ENCODE measurements at places on chromosomes 2 and 18.

- DNase-seq, result no peak
- H3K36me3 ChIP-seq, result no peaks in the 10 kb centered on the region
- H3K27me3 ChIP-seq, result no peaks in the 10 kb centered on the region
- no peaks in the 10 kb centered on the region for H3K4me1 ChIP-seq
These were observed 28.5 kb upstream of the AQP4 start for GRCh38 chr18:26893996-26894395.

DNA sequence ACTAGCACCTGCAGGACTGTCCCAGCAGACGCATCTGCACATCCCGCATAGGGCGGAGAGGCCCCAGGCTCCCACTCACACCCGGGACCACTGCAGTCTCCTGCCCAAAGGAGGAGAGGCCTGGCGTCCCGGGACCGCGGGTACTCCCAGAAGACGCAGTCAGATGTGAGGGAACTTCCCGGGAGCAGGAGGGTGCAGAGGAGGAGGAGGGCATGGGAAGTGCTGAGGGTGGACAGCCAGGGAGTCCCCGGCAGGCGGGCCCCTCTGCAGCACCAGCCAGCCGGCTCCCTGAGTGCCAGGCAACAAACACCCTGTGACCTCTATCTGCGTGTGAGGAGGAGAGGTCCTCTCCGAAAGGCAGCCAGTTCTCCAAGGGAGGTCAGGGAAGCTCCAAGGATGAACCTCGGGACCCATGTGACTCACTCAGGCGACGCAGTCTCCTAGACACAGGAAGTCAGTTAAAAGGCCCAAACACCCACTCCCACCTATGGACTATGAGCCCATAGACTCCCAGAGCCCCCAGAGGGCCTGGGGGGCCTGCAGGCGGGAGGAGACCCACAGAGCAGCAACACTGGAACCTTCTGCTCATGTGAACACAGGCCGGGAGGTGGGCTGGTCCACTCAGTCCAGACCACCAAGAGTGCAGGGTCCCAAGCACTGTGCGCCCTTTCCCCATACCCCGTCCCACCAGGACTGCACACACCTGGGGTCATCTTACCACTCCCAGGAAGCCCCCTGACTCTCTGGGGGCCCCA is 4.2 kb downstream of the PXDN start:
- H3K4me1 ChIP-seq, result no peaks in the 10 kb centered on the region
- no peaks in the 10 kb centered on the region for H3K27me3 ChIP-seq
- H3K36me3 ChIP-seq, result no peaks in the 10 kb centered on the region
- no peak for DNase-seq
- H3K4me3 ChIP-seq, result no peak overlapping the region

GRCh38 chr2:65055422-65056214 is 598 bp upstream of the CEP68 start:
- DNase-seq, result peak; percentile 40
- peak overlapping the region; percentile 76 for H3K27ac ChIP-seq
- H3K4me3 ChIP-seq, result peak overlapping the region; percentile 79

GRCh38 chr2:63661076-63661475 is 72.3 kb downstream of the MDH1 start:
- H3K4me1 ChIP-seq, result no peaks in the 10 kb centered on the region
- no peak overlapping the region for H3K4me3 ChIP-seq
- DNase-seq, result no peak
- no peaks in the 10 kb centered on the region for H3K27me3 ChIP-seq

GRCh38 chr2:125839945-125840344 is 816.0 kb upstream of the GYPC start:
- no peak overlapping the region for H3K27ac ChIP-seq
- no peaks in the 10 kb centered on the region for H3K27me3 ChIP-seq

DNA sequence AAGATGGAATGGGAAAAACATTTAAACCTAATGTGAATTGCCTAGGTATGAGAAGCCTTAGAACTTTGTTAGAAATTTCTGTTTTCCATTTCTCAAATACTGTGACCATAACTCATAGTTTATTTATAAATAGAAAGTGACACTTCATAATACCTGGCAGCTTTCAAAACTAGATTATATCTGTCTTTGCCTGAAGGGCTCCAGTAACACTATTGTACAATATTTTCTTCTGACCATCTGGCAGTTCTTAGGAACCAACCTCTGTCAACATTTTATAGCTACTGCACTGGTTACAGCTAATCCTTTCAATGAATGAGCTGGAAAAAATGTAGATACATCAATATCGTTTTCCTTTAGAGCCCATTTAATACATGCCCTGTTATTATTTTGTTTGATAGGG is 237.4 kb downstream of the CAMKMT start:
- H3K4me3 ChIP-seq, result no peak overlapping the region
- H3K4me1 ChIP-seq, result no peaks in the 10 kb centered on the region
- H3K27me3 ChIP-seq, result no peaks in the 10 kb centered on the region
- no peaks in the 10 kb centered on the region for H3K36me3 ChIP-seq
- no peak for DNase-seq
- no peak overlapping the region for H3K27ac ChIP-seq

GRCh38 chr2:98806236-98806697 is 75.3 kb upstream of the MGAT4A start:
- peak; percentile 87 for DNase-seq
- H3K27me3 ChIP-seq, result no peaks in the 10 kb centered on the region
- H3K4me3 ChIP-seq, result no peak overlapping the region
- peaks cover 7% of the 10 kb centered on the region for H3K4me1 ChIP-seq

DNA sequence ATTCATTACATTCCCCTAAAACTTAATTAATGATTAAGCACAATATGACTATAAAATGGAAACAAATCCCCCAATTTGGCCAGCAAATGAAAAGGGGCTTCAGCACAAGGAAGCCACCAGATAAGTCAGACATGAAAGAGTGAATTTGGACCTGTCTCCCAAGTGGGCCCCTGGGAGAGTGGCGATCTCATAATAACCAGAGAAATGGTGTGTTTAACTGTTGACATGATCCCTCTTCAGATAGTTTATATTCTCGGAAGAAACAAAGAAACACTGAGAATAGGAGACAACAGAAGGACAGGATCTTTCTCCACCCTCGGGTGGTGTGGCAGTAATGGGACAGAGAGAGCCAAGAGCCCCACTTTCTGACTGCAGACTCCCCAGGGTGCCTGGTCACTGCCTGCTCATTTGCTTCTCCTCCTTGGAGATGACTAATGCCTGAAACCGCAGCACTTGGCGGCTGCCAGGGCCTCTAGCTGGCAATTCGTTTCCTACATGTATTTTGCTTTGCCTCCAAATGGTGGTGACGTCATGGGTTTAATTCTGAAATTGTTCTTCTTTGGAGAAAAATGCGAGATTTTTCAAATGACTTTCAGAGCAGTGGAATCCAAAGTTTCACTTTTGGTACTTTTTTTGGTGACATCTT is 46.4 kb upstream of the SPP2 start:
- H3K27me3 ChIP-seq, result no peaks in the 10 kb centered on the region
- no peak overlapping the region for H3K4me3 ChIP-seq

- no peaks in the 10 kb centered on the region for H3K36me3 ChIP-seq
- H3K4me3 ChIP-seq, result no peak overlapping the region
- H3K27me3 ChIP-seq, result no peaks in the 10 kb centered on the region
- no peak for DNase-seq
These were observed 29.4 kb upstream of the ARL5A start for GRCh38 chr2:151857650-151858049.

GRCh38 chr2:60977562-60977895 is 40.0 kb upstream of the PEX13 start:
- H3K27ac ChIP-seq, result no peak overlapping the region
- H3K36me3 ChIP-seq, result no peaks in the 10 kb centered on the region
- H3K27me3 ChIP-seq, result no peaks in the 10 kb centered on the region
- no peak for DNase-seq
- H3K4me1 ChIP-seq, result no peaks in the 10 kb centered on the region
- no peak overlapping the region for H3K4me3 ChIP-seq

- no peak overlapping the region for H3K27ac ChIP-seq
- H3K36me3 ChIP-seq, result no peaks in the 10 kb centered on the region
- H3K4me1 ChIP-seq, result no peaks in the 10 kb centered on the region
These were observed 109.4 kb downstream of the AOX1 start for GRCh38 chr2:200695191-200695590.

DNA sequence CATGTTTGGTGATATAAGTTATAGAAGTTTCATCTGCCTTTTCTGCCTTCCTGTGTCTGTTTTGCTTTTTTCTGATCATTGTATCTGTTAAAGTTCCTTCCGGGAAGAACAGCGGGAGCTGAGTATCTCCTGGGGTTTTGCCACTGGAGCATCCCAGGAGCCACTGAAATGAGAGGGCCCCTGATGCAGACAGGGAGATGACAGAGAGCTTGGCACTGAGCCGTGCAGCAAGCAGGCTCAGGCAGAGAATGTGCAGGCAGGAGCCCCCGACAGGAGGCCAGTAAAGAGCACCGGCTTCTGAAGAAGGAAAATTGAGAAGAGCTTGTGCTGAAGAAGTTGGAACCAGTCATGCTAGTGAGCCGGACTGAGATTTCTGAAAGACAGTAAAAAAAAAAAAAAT is 137.8 kb downstream of the TDRD15 start:
- H3K27me3 ChIP-seq, result no peaks in the 10 kb centered on the region
- no peak overlapping the region for H3K4me3 ChIP-seq
- DNase-seq, result no peak
- no peaks in the 10 kb centered on the region for H3K36me3 ChIP-seq

DNA sequence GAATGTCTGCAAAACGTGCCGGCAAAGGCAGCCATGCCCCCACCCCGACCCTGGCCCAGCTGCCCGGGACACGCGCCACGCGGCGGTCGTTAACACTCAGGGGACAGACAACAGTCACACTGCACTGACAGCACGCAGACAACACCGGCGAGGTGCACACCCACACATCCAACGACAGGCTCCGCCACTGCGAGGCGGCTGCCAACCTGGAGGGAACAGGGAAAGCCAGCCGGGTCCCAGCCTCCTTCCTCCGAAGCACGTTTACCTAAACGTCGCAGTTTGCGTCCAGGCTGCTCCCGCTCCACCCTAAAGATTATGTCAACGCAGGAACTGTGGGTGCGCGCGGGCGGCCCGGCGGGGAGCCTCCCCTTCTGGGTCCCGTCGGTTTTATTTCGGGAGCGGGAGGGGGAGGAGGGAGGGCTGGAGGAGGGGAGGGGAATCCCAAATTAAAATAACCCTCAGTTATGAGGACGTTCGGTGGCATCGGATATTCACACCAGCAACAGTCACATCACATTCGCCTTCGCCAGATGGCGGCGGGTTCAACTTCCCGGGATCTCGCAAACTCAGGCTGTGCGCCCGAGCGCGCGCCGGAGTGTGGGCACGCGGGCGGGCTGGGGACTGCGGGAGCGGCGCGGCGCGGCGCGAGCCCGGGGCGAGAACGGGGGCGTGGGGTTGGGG is 644 bp downstream of the PTGR3 start:
- H3K4me1 ChIP-seq, result peaks cover 2% of the 10 kb centered on the region
- H3K4me3 ChIP-seq, result peak overlapping the region; percentile 97
- H3K27ac ChIP-seq, result peak overlapping the region; percentile 95
- peak; percentile 60 for DNase-seq
- no peaks in the 10 kb centered on the region for H3K27me3 ChIP-seq
- H3K36me3 ChIP-seq, result no peaks in the 10 kb centered on the region

GRCh38 chr2:172405673-172406072 is 21.7 kb upstream of the ITGA6 start:
- no peak overlapping the region for H3K4me3 ChIP-seq
- no peak for DNase-seq
- H3K36me3 ChIP-seq, result no peaks in the 10 kb centered on the region
- no peak overlapping the region for H3K27ac ChIP-seq
- no peaks in the 10 kb centered on the region for H3K4me1 ChIP-seq
